ENCODE measurements at places on chromosomes 4 and X. TPM values are rescaled to one million over a fixed set of nuclear protein-coding genes. Genes with fewer than 3 reads are reported as not detected.

DNA sequence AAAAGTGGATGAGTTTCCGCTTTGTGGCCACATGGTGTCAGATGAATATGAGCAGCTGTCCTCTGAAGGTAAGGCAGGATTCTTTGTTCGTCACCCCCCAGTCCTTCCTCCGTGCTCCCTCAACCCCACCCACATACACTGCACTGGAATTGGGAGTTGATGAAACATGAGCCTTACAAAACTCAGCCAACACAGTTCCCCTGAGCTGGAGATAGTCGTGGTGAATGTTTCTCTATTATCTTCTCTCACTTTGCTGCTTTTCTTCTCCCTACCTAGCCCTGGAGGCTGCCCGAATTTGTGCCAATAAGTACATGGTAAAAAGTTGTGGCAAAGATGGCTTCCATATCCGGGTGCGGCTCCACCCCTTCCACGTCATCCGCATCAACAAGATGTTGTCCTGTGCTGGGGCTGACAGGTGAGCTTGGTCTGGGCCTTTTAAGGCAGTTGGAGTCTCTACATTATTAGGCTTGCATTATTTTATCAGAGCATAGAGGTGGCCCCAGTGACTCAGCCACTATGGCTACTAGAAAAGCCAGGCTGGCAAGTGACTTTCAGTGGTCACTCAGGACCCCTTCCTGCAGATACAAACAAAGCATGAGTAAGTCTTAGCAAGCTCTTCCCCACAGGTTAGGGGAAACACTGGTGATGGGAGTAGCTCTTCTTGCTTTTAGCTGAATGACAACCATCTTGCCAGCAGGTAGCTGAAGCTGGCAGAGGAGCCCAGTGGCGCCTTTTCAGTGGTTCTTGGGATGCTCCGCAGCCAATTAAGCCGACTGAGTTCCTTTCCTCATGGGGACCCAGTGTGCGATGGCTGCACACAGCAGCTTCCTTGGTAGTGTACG, 1.6 kb downstream of the RPL10 start:
- no peak for DNase-seq

DNA sequence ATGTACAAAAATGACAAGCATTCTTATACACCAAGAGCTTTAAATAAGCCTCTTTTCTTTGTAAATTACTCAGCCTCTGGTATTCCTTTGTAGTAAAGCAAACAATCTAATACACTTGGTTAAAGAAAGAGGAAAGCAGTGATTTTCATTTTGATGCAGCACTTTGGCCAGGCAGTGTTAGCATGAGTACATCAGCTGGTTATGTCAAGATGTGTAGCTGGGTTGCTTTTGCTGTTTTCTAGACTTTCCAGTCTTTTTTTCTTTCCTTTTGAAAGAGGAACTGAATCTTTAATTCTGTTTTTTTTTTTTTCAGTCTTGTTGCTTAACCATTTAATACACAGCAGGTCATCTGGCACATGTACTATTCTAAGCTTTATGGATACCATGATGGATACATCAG, 167.1 kb upstream of the AADAT start:
- no peak for DNase-seq

GRCh38 chr4:27412613-27413012, 552.0 kb downstream of the STIM2 start:
- no peak for DNase-seq

DNA sequence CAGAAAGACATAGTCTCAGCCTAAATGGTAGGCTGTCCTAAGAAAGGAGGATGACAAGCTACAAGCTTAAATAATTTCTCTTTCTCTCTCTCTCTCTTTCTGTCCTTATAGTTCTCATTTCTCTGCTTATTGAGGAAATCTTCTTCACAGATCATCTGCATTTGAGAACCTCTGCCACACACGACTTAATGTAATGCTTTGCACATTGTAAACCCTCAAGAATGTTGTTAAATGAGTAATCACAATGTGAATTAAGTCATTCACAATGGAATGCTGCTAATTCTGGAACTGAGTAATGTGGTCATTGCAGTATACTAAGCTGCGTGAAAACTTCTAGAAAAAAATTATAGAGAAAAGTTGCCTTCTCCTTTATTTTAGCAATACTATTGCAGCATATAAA, 508.9 kb upstream of the FTHL17 start:
- no peak for DNase-seq

GRCh38 chr4:101208171-101208570, 139.2 kb downstream of the PPP3CA start:
- DNase-seq = no peak

GRCh38 chrX:42739741-42740140, 38.2 kb downstream of the PPP1R2C start:
- no peak for DNase-seq

GRCh38 chrX:31388946-31389345, 317.1 kb upstream of the FTHL17 start:
- no peak for DNase-seq

- no peak for DNase-seq
Measured at GRCh38 chrX:31884535-31884934, 812.7 kb upstream of the FTHL17 start.

DNA sequence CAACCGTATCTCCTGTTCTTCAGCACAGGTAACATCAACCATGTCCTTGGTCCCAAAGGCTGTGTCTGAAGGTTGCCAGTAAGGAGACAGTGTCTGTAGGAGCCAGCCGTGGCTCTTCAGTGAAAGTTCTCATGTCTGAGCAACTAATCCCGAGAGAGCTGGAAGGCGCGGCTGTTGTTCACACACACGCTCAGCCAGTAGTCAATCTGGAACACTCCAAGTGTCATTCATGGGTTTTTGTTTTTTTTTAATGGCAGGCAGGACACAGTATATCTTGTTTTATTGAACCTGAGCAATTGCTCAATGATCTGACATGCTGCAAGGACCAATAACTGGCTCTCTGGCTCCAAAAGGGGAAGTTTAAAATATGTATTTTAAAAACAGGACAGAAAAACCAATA, 48.4 kb upstream of the MAP3K15 start:
- DNase-seq = no peak

- no peak for DNase-seq
Measured at GRCh38 chr4:11503166-11503565, 74.5 kb upstream of the HS3ST1 start.

DNA sequence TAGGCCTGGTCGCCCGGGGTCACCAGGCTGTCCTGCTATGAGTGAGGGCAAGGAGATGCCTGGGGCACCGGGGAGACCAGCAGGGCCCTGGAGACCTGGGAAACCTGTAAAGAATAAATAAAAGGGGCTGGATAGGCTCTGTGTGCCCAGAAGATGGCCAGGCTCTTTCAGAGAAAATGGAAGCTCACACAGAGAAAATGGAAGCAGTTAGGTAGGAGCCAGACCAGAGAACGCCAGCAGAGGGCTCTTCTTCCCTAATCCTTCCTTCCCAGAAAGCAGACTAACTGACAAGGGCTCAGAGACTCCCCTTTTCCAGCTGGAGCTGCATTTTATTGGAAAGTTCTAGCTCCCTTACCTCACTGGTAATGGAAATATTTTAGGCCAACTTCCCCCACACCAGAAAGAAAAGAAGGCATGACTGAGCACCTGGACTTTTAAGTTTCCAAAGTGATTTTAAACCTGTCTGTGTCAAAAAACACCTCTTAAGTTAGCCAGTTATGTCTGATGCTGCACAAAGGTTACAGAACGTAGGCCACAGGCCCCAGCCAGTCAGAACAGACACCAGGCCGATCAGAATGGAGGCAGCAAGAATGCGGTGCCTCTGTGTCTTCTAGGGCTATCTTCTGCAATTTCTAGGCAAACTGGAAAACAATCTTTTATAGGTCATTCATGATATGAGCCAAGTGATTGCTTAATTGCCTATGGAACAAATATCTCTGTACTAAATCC, 74.0 kb downstream of the ATG4A start:
- DNase-seq = no peak

GRCh38 chr4:24984602-24985532, 45.9 kb downstream of the LGI2 start:
- no peak for DNase-seq

GRCh38 chr4:176656108-176656507, 136.6 kb downstream of the VEGFC start:
- no peak for DNase-seq

DNA sequence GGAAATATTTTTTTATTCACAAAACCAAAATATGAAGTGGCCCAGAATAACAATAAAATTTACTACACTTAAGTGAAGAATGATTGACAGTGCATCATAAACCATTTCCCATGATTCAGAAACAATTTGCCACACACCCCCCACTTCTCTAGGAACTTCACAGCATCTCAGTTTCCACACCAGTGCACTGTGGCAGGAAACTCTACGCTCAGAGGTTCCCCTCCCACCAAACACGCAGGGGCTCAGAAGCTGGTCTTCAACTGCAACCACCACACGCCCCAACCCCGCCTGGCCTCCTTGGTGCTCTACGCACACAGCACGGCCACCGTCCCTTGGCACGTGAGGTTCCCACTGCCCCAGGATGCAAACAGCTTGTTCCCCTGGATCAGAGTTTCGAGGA, 63.7 kb downstream of the ZFYVE28 start:
- DNase-seq = no peak

DNA sequence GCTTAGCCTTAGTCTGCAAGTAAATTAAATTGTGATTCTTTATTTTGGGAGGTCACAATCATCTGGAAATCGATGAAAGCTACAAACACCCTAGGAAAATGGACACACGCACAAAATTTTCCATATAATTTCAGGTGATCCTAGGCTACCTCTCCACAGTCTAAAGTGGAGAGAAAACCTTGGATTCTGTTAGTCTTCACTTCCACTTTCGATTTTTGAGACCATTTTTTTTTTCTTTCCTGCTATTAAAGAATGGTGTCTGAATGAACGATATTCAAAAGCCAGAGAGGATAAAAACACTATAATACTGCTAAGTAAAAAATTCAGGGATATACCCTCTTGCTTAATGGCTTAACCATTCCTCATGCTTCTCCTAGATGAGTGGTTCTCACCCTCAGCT, 1.7 kb downstream of the FBXL5 start:
- no peak for DNase-seq

- no peak for DNase-seq
Measured at GRCh38 chr4:112979881-112980421, 69.5 kb upstream of the ANK2 start.

- DNase-seq = no peak
Measured at GRCh38 chr4:77022560-77023179, 53.1 kb downstream of the CCNI start.

- no peak for DNase-seq
Measured at GRCh38 chr4:37422102-37422501, 177.6 kb downstream of the NWD2 start.

DNA sequence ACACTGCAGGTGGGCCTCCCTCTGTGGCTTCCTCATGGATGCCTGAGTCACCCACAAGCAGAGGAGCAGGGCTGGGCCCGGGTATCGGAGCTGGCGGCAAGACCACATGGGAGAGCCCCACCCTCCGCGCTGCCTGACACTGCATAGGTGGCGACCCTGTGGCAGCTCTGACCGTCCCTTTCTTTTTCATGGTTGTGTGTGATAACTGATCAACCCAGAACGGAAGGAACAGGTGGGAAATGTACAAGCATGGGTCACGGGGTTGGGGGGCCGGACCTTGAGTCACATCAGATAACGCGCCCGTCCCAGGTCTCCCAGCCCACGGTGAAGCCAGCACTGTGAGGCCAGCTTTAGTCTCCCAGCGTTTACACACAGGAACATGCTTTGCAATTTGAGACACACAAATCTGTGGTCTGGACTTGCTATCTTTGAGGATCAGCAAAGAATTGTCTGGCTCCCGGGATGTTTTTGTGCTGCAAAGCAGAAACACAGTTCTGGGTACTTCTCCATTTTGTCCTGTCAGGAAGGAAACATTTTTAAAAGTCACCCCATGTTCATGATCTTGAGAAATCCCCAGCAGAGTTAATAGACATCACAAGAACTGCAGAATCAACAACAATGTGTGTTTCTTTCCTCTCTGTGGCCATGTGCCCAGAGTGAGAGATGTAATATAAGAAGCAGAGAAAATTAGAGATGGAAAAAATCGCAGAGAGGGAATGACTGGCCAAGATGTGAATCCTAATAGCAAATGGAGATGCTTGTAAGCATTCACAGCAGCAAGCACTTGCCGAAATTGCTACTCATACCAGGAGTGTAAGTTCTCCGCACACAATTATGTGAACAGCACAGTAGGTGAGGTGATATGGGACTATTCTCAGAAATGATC, 70.1 kb upstream of the CBR4 start:
- DNase-seq = no peak

GRCh38 chr4:7777871-7778509, 161.7 kb downstream of the AFAP1 start:
- DNase-seq = no peak

DNA sequence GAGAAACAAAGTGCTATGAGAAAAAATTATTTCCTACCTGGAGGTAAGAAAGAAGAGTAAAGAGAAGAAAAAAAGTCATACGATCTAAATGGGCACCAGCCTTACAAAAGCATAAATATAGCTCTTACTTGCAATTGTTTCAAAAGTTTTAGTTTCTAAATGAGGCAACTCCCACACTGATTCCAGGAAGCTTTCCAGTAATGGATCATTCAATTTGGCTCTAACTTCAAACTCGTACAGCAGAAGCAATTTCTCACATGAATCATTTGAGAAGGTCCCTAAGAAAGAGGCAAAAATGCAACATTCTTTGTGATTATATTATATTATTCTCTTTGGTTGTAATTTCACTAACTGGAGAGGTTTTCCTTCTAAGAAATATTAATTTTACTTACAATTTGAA, 109.9 kb downstream of the DLG3 start:
- no peak for DNase-seq

DNA sequence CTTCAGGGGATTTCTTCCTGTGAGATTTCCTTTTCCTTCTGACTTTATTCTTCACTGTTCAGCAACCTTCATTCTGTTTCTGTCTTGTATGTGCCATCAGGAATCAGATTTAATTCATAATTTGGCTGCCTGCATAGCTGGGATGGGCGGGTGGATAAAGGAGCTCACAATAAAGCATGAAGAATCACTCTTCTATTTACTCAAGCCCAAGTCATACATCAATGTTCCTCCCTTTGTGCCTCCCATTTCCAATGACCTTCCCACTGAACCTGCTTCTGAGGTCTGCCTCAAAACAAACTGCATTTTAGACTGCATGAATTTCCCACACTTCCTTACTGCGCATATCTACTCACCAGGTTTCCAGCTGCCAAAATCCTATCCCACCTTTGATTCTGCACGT, 14.0 kb downstream of the PDGFC start:
- DNase-seq = no peak

GRCh38 chr4:41366911-41367517, 110.3 kb downstream of the UCHL1 start:
- DNase-seq = no peak

The MUC7 gene
- not detected for total RNA-seq

The SHISA3 gene
- 30.1 TPM for total RNA-seq

The BMP3 gene
- 1.4 TPM for total RNA-seq

The MAGEA12 gene
- not detected for total RNA-seq

The PNMA6A gene
- total RNA-seq = 8.7 TPM

The FGF5 gene
- total RNA-seq = not detected

The TAF7L gene
- not detected for total RNA-seq

The LINC00632 gene
- total RNA-seq = 200 TPM

The CRMP1 gene
- 1.8 TPM for total RNA-seq

The AMOT gene
- total RNA-seq = 27.8 TPM
